ENCODE measurements at places on chromosomes 16 and 17.

- no peak for DNase-seq
These were observed 125.9 kb upstream of the HS3ST3A1 start for GRCh38 chr17:13727441-13728171.

DNA sequence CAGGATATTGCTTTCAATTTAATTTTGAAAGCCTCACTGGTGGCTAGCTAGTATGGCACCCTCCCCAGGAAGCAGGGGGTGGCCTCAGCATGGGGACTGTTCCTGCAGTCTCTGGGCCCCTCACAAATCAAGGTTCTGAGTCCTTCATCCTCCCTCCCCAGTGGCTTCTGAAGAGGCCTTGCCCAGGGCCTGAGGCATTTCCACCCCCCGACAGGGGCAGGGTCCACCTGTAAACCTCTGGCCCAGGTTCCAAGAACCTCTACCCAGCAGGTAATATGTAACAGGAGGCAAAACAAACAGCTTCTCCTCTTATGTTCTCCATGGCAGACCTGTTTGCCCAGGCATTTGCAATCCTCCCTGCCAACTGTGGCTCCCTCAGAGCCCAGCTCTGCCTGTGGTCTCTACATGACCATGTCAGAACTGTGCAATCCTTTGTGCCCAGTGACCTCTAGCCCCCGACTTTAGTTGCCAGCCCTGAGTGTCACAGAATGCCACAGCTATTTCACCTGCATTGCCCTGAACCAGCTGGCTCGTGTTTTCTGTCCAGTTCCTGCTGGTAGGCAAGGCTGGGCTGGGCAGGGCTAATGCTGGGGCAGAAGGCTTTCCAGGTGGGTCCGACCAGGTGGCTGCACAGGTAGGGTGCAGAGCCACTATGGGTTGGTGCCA is 14.3 kb downstream of the ACSF2 start:
- no peak for DNase-seq

GRCh38 chr16:81558077-81558443 is 113.5 kb downstream of the CMIP start:
- DNase-seq: no peak

DNA sequence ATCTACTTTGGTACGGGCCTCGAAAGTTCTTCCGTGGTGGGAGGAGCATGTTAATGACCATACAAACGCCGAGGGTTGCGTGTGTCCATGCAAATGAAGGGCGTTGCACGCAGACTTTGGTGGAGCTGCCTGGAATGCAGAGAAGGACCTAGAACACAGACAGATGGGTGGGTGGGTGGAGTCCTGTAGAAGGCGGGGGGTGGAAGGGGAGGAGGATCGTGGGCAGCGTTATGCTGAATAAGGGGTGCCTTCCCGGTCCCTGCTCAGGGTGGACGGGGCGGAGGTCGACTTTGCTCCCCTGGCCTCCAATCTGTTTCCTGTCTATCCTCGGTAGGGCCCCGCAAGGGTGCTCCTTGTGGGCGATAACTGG is 795 bp upstream of the PAQR4 start:
- no peak for DNase-seq

DNA sequence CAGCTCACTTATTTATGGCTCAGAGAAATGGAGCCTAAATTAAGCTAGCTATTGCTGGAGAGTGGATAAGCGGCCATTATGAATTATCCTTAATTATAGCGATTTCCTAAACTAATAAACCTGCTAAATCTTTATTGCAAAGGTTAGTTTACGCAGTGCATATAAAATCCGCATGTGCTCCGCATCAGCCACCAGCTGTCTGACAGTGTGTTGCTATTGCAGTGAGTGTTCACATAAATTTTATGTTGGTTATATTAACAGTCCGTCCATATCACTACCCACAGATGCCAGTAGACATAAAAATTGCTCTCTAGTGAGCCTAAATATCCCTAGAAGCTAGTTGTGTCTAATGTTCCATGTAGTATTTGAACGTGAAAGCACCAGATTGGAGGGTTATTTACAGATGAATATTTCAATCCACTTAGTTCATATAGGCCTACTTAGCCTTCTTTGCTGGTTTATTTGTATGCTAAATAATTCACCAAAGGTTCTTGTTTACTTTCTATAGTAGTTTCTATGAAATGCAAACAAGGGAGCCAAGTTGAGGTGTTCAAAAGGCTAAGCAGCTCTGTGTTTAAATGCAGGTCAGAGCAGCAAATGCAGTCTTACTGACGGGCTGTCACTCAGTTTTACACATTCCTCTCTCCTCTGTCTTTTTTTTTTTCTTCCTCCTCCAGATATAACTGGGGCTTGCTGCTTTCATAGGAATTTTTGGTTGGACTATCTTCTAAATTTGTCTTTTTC is 219.1 kb downstream of the IRX3 start:
- no peak for DNase-seq

DNA sequence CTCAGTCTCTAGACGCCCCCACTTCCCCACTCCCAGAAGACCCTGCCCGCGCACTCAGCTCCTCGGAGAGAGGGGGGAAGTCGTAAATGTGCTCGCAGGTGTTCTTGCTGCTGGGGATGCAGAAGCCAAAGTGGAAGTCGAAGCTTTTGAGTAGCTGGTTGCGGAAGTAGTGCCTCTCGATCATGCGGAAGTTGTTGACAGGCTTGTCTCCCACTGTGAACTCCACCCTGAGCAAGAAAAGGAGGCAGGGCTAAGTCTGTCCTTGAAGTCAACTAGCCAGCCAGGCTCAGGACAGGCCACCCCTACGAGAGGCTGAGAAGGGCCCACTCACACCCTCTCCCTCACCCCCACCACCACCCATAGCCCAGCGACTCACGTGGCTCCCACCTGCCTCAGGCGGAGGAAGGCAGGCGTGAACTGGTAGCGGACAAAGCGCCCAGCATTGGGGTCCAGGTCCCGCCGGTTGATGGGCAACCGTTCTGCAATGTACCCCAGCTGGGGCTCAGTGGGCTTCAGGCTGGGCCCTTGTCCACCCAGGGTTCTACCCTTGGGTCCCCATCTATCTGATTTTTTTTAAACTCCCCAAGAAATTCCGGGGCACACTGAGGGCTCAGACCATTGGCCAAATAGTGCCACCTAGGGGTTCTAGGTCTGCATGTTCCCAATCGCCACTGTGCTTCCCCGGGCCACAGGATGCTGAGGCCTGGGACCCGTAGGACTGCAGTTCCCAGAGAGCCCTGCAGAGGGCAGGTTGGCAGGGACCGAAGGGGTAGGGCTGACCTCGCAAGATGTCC is 4.6 kb downstream of the UNC119 start:
- DNase-seq: peak; percentile 49

GRCh38 chr16:60027351-60027750 is 1293.2 kb upstream of the GOT2 start:
- no peak for DNase-seq

- DNase-seq: no peak
These were observed 10.6 kb downstream of the DRC7 start for GRCh38 chr16:57704905-57705852.

- no peak for DNase-seq
These were observed 2.1 kb downstream of the CPPED1 start for GRCh38 chr16:12801511-12802042.

DNA sequence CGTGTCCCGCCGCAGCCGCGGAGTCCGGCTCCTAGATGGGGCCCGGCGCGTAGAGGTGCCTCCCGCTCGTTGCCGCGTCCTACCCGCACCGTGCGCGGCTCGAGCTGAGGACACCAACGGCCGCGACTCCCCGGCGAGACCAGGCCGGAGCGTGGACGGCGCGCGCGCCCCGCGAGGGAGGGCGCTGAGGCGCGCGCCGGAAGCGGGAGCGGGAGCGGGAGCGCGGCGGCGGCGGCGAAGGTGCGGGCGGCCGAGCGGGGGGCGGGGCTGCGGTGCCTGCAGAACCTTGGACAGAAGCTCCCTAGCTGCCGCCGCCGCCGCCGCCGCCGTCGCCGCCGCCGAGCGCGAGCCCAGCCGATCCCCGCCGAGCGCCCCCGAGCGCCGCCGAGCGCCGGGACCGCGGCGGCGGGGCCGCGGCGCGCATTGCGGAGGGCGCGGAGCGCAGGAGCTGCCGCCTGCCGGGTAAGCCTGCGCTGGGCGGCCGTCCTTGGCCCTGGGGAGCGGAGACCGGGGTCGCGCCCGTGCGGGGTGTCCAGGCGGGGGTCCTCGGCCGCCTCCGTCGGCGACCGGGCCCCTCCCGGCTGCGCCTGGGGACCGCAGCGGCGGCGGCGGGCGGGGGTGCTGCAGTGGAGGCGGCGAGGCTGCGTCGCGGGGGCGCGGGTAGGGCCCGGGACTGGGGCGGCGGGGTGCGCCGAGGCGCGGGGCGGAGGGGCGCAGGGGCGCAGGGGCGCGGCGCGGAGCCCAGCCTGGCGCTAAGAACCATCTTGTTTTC is at the start of gene CDK5R1:
Gene CDK5R1, plus strand, starts transcription at position 293 of the 772 bp plus-strand sequence. CDS start 628 bp downstream, outside the sequence.
- DNase-seq: peak; percentile 47

- no peak for DNase-seq
These were observed 37.2 kb downstream of the CDK5R1 start for GRCh38 chr17:32523827-32524552.

GRCh38 chr17:1561420-1562175 is 994 bp downstream of the PITPNA start:
- no peak for DNase-seq

GRCh38 chr17:27625856-27626255 is 5.1 kb upstream of the LGALS9 start:
- DNase-seq: no peak

Measured in stimulated activated CD4-positive, alpha-beta T cell treated with anti-CD3 and anti-CD28 coated beads, Interleukin-1b, Interleukin-23, amount 100 ng/mL, for 1 hour (primary cell).